ENCODE measurements at places on chromosomes 7 and 10.

- no peak for DNase-seq
Measured at GRCh38 chr7:78734626-78735025, 718.8 kb downstream of the MAGI2 start.

DNA sequence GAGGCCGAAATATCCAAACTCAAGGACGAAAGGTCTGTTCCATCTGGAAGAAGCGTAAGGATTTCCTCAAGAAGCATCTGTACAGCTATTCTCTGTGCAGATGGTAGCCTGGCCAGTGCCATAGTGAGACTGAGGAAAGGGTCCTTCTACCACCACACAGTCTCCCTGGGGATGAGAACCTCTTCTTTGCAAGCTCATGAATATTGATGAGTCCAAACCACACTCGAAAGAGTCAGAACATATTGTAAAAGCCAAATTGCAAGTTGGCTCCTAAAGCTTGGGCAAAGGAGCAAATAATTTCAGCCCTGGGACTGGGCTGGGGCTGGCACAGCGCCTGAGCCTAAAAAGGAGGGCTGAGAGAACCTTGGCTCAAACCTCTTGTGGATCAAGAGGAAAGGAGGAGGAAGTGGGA, 66.1 kb upstream of the PIP4K2A start:
- no peak for DNase-seq

- DNase-seq, result no peak
Measured at GRCh38 chr7:148362541-148362940, 228.0 kb upstream of the C7orf33 start.

GRCh38 chr10:119367841-119368549, 160.6 kb downstream of the GRK5 start:
- DNase-seq, result no peak
